ENCODE measurements at places on chromosomes 5 and 9.

- no peak for DNase-seq
Measured at GRCh38 chr5:24646915-24647314, 2.1 kb upstream of the CDH10 start.

DNA sequence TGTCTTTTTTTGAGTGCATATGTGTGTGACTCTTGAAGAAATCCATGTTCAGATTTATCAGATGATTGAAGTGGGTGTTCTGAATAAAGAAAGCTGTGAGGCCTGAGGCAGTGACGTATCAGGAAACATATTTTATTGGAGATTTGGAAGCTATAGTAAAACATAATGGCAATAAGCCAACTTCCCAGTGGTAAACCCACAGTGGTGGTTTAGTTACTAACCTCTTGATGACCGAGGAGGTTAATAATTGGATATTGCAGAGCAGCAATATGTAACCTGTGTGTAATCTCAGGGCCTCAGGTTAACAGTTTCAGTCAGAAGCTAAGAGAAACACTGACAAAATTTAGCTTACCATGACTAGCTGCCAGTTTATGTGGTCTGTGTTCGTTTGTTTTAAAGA, 6.9 kb downstream of the RGMB start:
- DNase-seq: no peak

- peak; percentile 89 for DNase-seq
Measured at GRCh38 chr9:75108571-75108970, 20.3 kb downstream of the OSTF1 start.

- DNase-seq: no peak
Measured at GRCh38 chr5:72448368-72448767, 58.8 kb downstream of the ZNF366 start.

DNA sequence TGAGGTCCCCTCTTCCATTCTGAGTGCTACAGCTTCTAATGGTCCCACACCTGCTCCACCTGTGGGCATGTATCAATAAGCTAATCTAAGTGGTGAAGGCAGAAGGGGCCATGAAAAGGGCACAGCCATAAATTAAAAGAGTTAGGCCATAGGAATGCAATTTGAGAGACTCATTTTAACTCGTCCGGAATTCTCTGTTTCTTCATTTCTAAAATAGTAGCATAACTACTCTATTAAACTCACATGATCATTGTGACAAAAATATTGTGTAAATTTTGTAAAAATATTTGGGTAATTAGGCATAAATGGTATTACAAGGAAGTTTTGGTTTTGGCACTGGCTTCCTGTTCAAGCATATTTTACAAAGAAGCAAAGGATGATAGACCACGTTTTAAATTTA, 103.1 kb upstream of the TXNDC8 start:
- peak; percentile 63 for DNase-seq

- DNase-seq: no peak
Measured at GRCh38 chr5:179820127-179820482, 600 bp upstream of the SQSTM1 start.

DNA sequence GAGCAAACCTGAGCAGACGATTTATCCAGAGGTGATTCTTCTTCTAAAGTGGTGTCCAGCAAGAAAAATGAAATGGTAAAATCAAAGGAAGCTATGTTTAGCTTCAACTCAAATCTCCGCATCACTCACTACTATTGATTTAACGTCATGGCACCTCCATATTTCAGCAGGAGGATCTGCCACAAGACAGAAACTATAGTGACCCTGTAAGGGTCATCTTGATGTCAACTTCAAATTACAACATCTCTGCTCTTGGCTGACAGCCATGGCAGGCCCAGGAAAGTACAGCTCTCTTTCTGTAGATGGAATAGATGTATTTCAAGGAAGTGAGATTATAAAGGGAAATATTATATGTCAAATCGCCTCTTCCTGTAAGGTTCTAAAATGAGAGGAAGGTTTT, 10.1 kb upstream of the EFNA5 start:
- no peak for DNase-seq

- peak; percentile 9 for DNase-seq
Measured at GRCh38 chr9:77304543-77304942, 127.2 kb downstream of the VPS13A start.

Data from amniotic epithelial cell (primary cell).